Activated naive CD4-positive, alpha-beta T cell treated with anti-CD3 and anti-CD28 coated beads, Interleukin-2, amount 50 U/mL, for 72 hours (primary cell): ENCODE measurements at places on chromosomes 11 and 22. TPM values are rescaled to one million over a fixed set of nuclear protein-coding genes. Genes with fewer than 3 reads are reported as not detected.

GRCh38 chr11:34002420-34002819, 49.1 kb upstream of the CAPRIN1 start:
- no peak for DNase-seq

- DNase-seq, result no peak
Measured at GRCh38 chr11:25435197-25435596, 896.7 kb upstream of the ANO3 start.

DNA sequence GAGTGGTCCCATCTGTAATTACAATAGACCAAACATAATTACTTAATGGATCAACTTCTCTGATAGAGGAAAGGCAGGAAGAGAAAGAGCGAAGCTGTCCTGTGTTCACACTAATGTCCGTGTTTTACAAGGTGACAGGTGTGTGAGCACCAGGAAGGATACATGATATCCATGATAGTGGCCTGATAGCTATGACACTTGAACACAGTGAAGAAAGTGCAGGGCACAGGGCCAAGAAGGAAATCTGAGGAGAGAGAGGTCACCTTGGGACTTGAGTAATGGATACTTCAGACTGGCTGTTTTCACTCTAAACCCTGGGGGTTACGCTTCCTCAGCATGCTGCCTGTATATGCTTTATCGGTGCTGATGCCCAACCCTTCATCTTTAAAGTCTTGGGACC, 29.4 kb downstream of the TUB start:
- no peak for DNase-seq

DNA sequence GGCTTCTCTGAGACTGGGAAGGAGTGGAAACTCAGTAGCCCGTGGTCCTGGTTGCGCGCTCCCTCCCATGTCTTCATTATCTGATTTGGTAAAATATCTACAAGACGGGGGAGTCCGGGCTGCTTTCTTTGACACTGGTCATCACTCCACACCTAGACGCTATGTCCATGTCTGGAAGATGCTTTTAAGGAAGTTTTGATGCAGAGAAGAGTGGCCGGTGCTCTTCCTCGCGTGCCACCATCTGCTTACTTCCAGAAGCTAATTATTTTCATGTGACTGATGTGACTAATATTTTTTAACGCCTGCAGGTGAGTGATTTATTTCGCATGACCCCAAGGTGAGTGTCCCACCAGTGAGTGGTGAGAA, 339 bp upstream of the TRIM21 start:
- no peak for DNase-seq

LRRC4C gene
- total RNA-seq, result not detected

OR8U1 gene
- total RNA-seq, result not detected

ZP1 gene
- not detected for total RNA-seq
